ENCODE measurements at places on chromosomes 1 and 21.

DNA sequence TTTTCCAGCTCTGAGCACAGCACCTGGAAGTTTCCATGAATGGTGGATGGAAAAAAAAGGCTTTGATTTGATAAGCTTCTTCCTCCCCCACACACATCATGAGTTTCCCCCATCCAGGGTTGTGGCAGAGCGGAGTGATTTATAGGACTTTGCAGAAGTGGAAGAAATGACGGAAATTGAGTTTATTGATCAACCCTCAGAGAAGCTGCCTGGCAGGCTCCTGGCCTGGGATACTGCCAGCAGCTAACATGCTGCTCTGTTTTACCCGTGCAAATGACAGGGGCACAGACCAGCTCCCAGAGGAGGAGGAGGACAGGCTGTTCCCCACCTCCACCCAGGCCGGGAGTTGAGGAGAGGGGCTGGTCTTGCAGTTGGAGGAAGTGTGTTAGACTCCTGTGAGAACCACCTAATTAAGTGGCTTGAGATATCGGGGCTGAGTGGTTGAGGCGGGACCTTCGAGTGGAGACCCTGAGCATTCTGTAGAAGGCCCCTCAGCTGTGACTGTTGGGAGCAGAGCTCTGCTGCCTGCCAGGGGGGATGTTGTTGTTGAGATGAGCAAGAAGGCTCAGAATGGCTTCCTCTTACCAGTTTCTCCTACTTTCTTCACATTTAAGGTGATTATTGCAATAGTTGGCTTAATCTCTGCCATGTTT lies 21.8 kb downstream of the ADORA1 start:
- DNase-seq, result no peak

DNA sequence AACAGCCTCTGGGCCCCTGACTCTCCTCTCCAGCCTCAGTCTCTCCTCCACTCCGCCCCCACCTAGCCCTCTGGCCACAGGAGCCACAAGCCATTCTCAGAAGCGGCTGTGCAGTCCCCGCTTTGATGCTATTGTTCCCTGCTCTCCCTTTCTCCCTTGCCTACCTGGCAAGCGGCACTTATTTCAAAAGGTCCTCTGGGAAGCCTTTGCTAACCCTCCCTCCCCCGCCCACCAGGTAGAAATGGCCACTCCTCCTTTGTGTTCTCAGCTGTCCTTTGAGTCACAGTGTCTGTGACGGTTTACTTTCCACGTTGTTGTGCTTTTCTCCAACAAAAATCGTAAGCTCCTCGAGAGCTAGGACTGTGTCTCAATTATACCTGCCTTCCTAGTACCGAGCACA lies 338.4 kb upstream of the PROX1 start:
- DNase-seq, result no peak

GRCh38 chr1:33927721-33928120 lies 63.8 kb downstream of the HMGB4 start:
- DNase-seq, result no peak

GRCh38 chr21:44471996-44472395 lies 16.7 kb downstream of the LRRC3 start:
- DNase-seq, result no peak

DNA sequence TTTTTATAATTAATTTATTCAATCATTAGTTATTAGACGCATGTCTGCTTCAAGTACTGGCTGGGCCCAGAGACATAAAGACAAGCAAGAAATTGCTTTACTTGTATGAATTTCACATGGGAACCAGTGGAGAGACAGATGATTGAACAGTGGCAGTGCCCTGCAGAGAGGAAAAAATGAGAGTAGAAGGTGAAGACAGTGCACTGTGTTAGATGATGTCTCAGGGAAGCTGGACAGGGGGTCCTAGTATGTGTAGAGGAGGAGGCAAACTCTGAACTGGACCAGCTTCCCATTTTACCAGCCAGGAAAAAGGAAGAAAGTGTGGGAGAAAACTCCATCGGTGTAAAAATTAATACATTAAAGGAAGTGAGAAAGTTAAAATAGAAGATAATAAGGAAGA lies 126.0 kb downstream of the BACH1 start:
- DNase-seq, result no peak

DNA sequence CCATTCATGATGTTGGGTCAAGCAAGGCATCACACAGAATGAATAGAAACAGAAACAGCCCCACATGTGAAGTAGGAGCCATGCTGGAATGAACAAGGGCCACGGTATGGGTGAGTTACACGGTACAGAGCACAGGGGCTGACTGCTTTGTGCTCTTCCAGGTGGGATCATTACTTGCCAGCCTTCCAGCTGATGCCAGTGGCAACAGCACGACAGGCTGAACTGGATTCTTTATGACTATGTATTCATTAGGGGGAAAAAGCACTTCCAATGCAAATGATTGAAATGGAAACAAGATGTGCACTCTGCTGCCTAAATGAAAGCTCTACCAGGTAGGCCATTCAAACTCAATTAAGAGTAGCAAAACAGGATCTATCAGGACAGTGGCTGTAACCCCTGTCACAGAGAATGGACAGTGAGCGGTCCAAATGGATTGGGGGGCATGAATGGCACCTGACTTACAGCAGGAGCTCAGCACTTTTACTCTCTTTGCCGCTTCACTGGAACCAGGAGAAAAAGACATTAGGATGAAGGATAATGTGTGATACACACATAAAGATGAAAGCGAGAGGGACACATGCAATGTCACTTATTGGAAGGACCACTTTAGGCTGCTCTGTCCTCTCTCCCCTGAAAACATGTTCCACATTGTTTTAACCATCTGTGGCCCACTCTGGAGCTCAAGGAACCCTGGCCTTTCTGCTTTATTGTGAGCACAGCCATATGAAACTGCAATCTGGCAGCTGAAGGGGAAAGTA lies 23.4 kb upstream of the IRF2BP2 start:
- no peak for DNase-seq

DNA sequence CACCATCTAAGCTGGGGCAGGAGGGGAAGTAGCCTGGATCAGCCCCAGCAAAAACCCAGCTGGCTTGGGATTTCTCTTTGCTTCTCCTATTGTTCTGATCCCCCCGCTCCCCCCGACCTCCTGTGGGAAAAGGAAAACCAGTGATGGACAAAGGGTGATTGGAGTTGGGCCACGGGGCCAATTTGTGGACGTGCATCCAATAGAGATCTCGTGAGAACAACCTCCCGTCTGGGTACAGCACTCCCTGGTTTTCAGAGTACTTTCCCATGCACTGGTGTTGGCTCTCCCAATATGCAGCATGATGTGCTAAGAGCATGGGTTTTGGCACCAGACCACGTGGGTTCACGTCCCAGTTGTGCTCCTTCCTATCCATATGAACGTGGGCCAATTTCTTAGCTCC lies 9.0 kb downstream of the BLACAT1 start:
- no peak for DNase-seq

DNA sequence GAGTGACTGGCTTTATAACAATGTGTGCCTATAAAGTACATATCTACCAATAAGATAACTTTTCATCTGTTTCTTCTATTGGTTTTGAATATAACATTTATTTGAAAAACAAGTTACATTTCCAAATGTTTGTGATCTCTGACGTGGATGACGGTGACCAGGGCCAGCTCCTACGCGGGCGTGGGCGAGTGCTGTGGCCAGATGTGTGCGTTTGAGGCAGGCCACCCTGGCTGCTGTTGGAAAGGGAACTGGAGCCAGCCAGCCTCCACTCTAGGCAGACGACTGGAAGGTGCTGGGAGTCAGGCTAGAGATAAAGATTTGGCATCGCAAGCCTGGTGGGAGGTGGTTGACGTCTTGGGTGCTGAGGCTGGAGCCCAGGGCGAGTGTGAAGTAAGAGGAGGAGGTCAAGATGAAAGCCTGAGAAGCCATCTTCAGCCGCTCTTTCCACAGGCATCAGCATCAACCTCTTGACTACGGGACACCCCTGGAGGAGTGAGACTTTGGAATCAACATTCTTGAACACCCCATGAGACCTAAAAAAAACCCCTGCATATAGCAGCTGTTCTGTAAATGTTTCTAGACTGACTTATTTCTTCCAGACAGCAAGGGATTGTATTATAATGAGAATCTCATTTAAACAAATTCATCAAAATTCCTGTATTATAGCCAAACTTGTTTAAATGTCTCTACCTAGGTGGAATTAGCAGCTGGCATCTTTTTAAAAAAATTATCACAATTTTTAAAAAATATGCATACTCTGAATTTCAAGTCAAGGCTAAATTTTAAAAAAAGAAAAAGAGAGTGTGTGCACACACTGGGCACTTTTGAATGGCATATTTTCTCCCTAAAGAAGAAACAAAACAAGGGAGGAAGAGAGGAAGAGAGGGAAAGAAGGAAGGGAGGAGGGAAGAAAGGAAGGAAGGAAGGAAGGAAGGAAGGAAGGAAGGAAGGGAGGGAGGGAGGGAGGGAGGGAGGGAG lies 112.5 kb upstream of the SLC44A3 start:
- peak; percentile 49 for DNase-seq

GRCh38 chr1:228101994-228102790 lies 933 bp downstream of the C1orf35 start:
- DNase-seq, result peak; percentile 66

GRCh38 chr1:13950637-13951036 lies 250.6 kb downstream of the PRDM2 start:
- DNase-seq, result no peak

- DNase-seq, result no peak
These were observed 17.8 kb upstream of the FAM131C start for GRCh38 chr1:16091296-16091695.

DNA sequence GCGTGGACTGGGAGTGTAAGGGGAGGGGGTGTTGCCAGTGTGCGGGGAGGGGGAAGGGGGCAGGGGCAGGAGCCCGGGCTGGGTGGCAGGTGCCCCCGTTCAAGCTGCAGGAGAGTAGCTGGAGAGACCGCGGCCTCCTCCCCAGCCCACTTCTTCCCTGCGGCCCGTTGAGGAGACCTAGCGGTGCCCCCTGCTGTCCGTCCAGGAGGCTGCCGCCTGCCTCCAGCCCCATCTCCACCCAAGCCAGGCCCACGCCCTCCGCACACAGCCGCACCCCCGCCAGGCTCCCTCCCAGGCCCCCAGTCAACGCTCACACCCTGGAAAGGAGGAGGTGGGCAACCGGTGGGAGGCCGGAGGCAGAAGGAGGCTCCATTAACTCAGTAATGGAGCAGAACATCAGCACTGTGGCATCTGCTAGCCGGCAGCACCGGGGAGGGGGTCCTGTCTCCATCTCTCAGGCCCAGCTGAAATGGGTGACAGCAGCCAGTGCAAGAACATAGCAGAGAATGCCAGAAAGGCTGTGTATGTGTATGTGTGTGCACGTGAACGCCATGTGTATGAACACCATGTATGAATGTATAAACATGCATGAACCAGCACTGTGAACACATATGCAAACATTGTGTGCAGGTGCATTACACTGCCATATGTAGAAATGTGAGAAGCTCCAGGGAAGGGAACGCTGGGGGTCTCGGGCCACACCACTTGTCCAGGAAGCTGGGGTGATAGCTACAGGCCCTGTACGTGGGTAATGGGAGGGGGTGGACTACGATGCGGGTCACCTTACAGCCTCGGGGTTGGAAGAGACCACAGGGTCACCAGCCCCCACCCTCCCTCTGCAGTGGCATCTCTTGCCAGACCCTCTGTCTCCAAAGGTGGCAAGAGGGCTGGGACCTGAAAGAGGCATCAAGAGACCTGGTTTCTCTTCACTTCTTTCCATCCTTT lies 84.6 kb downstream of the SYT2 start:
- DNase-seq, result peak; percentile 85

DNA sequence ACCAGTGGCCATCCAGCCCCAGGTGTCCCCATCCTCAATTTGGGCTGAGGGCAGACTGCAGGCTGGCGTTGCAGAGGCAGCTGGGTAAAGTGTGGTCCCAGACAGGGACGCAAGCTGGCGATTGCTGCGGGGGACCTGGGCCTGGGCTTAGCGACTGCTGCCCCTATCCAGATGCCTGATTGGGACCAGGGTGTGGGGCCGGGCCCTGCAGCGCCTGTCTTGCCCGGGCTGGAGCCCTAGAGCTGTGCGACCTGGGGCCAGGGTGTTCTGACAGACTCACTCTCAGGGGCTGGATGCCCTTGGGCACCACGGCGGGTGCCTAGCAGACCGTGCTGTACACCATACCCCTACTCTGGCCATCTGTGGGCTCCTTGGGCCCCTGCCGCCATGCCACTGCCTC lies 16.2 kb upstream of the FAAP20 start:
- no peak for DNase-seq

Data from GM23248 (cell line).